ENCODE measurements at places on chromosomes 3 and 15. TPM values are rescaled to one million over a fixed set of nuclear protein-coding genes. Genes with fewer than 3 reads are reported as not detected.
A peak's percentile ranks its signal among the peaks of the same experiment; 100 is the strongest.

DNA sequence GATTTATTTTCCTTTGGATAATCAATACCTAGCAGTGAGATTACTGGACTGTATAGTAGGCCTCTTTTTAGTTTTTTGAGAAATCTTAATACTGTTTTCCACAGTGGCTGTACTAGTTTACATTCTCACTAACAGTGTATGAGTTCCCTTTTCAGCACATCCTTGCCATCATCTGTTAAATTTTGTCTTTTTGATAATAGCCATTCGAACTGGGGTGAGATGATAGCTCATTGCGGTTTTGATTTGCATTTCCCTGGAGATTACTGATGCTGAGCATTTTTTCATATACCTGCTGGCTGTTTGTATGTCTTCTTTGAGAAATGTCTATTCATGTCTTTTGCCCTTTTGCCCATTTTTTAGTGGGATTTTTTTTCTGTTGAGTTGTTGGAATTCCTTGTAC, 210.8 kb downstream of the CGGBP1 start:
- no peak for DNase-seq

Gene HEMK1
- 9.7 TPM for total RNA-seq

DNA sequence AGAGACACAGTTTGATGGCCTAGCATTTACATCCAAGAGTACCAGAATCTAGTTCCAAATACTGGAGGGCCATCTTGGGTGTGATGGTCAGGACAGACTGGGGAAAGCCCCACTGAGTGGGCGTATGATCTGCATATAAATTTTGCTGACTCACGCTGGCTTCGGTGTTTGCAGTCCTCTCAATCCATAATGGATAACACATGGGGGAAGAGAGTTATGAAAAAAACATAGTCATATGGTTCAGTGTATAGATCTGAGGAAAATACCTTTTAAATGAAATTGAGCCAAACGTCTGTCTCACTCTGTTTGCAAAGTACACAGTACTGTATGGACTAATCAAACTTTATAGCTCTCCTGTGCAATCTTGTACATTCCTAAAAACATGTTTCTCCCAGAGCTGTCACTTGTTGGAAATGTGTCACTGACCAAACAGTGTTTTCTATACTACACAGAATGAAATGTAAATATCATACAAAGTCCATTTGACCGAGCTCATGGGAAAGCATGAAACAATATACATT, 125.3 kb upstream of the THBS1 start:
- peak; percentile 75 for DNase-seq

Gene PDZRN3
- total RNA-seq = 3.5 TPM

- no peak for DNase-seq
These were observed 631 bp downstream of the CYP1A1 start for GRCh38 chr15:74724570-74725224.

DNA sequence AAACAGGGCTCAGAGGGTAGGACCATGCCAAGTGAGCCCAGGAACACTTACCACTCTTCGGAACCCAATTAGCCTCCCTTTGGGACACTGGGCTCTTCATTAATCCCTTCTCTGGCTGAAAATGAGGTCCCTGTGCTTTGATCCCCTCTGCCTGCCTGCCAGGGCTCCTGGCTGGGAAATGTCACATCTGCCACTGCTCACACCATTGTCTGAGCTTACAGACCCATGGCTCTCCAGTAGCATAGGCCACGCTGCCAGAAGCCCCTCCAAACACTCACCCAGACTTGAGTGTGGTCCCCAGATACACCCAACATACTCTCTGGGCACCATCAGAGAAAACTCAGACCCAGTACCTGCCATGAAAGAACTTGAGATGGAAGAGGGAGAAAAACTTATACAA, 287.3 kb downstream of the XXYLT1 start:
- no peak for DNase-seq

- no peak for DNase-seq
These were observed 748.1 kb downstream of the NR2F2 start for GRCh38 chr15:97078591-97078990.

Gene PLCH1
- total RNA-seq = 2.0 TPM

Gene GRAMD1C
- total RNA-seq = 11.7 TPM

GRCh38 chr3:129576514-129577352, 29.7 kb downstream of the PLXND1 start:
- DNase-seq = no peak

- peak; percentile 89 for DNase-seq
These were observed 7.5 kb upstream of the TM4SF1 start for GRCh38 chr3:149384911-149385321.

DNA sequence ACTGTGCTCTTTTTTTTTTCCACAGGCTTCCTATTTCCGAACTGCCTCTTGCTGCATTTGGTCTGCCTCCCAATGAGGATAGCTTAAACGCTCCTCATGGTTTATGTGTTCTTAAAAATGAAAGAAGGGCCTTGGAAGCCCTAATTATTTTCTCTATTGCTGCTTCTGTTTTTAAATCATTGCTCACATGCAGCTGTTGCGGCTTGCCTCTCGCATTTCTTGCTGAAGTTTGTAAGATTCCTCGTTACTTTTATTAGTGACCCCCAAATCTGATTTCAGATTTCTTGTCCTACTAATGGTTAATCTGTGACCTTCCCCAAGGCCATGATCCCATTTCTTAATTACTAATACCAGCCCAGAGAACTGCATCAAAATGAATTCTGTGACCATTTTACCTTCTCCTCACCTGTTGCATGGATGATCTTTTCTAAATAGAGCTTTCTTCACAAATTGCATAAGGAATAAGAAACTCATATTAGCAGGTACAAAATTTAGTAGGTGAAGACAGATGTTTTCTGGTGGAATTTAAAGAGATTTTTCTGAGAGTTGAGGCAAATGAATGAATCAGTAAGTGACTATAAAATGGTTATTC, 1.8 kb downstream of the UBE2E1 start:
- DNase-seq = no peak

- DNase-seq = no peak
These were observed 72.7 kb downstream of the DNAJB8 start for GRCh38 chr3:128394033-128394432.

GRCh38 chr15:59611276-59612260, at the start of gene GCNT3:
TSS of gene GCNT3 (plus strand) at chr15:59611783. CDS start at chr15:59618239, 6,456 bp downstream.
- DNase-seq = peak; percentile 6

Measured in Daoy (cell line).